Pancreas (tissue), 10 donors: ENCODE measurements at places on chromosomes 13 and 19. TPM values are rescaled to one million over a fixed set of nuclear protein-coding genes. Genes with fewer than 3 reads are reported as not detected.
A peak's percentile ranks its signal among the peaks of the same experiment; 100 is the strongest.

DNA sequence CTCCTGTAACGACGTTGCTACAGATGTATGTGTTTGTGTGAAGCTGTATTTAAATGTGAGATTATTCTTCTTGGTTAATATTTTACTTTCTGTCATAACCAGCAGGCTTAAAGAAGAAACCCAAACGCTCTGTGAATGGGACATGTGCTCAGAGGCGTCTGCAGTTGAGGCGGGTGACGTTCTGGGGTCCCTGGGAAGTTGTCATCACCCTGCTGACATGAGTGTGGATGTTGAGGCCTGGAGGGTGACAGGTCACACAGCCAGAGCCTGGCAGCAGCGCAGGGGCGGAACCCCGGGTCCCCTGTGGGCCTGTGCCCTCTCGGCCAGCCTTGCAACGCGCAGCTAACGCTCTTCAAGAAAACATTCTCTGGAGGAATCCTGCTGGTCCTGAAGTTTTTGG is 16.6 kb downstream of the RASA3 start:
- DNase-seq: no peak

GRCh38 chr13:100892981-100893380 is 218.4 kb upstream of the TMTC4 start:
- no peak for DNase-seq

PLPPR2 gene
- total RNA-seq: 4.6 TPM

MED29 gene
- total RNA-seq: 23.9 TPM

DNA sequence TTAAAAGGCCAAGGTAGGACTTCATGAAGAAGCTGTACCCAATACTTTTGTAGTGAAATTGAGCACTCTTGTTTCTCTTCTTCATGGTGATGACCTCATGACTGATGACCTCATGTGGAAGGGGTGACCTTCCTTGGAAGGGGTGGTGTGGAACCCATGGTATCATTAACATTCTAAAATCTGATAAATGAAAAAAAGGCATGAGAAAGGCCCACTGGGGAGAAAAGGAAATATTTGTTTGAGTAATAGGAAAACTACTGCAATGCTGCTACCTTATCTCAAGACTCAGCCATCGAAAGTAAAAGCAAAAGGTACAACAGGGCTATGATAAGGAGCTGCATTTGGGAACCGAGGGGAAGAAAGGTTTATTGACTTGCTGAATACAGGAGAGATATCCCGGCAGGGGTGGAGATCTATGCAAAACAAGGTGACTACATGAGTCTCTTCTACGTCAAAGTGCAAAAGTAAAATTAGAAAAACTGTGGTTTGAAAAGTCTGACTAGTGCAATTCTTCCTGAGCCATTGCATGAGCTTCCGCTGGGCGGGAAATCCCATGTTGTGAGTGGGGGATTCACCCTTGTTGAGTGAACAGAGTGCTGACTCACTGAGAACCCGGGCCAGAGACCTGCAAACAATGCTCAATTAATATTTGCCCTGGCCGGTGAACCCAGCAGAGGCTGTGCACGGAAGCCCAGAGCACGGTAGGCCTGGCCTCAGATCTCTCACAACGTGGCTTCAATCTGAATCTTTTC is 138.9 kb upstream of the RFC3 start:
- DNase-seq: peak; percentile 72

- DNase-seq: no peak
These were observed 152.1 kb downstream of the KCTD15 start for GRCh38 chr19:33948651-33949335.

OR7C1 gene
- 0.03 TPM for total RNA-seq
